Tibial artery (tissue), 4 donors: ENCODE measurements at places on chromosomes 6 and 20.

DNA sequence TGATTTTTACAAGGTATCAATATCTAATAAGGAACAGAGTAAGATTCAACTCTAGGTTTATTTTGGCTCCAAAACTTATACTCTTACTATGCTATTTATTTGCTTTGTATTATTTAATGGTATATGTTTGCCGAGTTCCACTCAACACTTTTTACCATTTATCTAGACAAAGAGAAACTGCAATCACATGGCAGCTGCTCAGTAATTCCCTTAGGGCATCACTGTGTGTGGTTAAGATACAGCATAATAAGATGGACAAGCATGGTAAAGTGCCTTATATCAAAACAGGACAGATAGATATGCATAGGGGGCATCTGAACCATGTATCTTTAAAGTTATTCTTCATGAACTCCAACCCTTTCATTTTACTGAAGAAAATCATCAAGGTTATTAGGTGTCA lies 483.0 kb upstream of the ID4 start:
- DNase-seq = no peak

DNA sequence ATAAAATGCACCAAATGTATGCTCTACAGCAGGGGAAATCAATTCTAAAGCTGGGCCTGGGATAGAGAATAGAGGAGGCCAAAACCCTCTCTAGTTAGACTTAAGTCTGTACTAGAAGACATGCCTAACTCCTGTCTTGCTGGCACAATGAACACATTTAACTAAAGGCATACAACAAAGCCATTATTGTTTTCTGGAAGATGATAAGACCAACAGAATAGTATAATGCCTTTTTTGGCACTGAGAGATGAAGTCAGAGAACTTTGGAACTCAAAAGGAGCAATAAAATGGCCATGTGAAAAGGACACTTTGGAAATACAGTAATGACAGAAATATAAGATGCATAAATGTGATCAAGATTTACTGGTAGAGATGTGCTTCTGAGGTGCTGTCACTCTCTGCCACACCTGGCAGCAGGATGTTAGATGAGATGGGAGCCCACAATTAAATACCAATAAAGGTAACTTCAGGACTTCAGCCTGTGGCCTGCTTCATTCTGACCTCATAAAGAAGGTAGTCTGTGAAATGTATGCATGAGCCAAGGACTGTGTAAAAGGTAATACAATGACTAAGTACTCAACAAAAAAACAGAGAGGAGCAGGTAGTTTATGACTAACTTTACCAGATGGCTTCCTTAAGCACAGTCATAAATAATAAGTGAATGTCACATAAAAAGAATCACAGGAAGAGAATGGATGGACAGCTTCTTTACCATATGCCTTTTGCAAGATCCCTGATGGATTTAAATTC lies 333.4 kb downstream of the BCKDHB start:
- DNase-seq = no peak

DNA sequence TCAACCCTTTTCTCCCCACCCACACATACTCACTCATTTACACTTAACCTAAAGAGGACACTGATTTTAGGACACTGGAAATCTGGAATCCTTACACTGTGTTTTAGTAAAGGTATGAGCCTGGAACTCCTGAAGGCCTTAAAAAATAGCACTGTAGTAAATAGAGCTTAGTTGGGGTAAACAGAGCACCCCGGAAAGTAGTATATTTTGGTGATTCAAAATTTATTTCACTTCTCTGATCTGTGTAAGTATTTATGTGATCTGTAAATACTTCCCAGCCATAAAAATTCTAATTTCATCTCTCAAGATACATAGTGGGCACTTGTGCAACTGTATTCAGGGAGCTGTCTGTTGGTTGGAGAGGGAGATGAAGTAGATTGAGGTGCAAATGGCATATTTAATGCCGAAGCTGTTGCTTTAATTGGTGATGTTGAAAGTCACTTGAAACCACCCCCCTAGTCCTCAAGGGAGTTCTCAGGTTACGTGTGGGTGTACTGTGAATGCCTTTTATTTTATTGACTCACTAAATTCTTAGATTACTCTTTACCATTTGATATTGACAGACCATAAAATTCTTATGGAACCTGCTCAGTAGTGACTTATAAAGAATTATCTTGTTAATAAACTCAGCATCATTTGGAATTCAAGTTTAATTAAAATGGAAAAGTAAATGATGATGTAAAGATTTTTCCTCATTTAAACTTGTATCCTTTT lies 154.9 kb downstream of the SOX4 start:
- no peak for DNase-seq

DNA sequence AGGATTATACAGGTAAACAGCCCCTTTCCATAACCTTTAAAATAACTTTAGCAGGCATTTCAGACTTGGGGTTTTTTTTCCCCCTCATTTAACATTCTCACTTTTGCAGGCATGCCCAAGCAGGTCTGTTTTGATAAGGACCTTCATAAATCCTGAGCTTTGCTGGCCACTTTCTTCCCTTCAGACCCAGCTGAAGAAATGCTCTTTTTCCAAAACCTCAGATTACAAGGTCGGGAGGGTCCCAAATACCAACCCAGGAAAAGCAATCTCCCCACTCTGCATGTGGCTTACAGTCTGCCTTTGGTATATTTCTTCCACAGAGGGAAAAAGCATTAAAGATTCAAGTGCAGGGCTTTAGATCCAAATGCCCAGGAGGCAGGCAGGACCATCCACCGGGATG lies 6.8 kb downstream of the NFATC2 start:
- no peak for DNase-seq

DNA sequence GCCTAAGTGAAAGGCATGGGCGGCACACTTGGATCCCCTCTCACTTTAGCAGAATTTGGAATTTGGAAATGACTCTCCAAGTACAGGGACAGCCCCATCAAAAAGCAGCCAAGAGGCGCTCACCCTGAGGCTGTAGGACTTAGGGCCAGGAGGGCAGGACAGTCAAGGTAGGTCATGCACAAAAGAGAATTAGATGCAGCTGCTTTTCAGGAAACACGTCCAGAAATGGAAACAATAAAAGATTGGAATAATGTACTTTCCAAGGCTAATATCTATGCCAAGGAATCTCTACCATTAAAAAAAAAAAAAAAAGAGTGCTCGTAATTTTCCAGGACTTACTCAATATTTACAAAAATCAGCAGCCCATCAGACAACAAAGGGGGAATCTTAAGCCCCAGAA lies 19.9 kb downstream of the PREP start:
- no peak for DNase-seq

- DNase-seq = no peak
Observed at GRCh38 chr6:21240709-21241108, 352.8 kb upstream of the SOX4 start.

GRCh38 chr20:46214824-46215488 lies 93.3 kb downstream of the CDH22 start:
- no peak for DNase-seq
